ENCODE measurements at places on chromosomes 11 and 22. TPM values are rescaled to one million over a fixed set of nuclear protein-coding genes. Genes with fewer than 3 reads are reported as not detected.

CDC42BPG gene
- total RNA-seq: 11.8 TPM

DNA sequence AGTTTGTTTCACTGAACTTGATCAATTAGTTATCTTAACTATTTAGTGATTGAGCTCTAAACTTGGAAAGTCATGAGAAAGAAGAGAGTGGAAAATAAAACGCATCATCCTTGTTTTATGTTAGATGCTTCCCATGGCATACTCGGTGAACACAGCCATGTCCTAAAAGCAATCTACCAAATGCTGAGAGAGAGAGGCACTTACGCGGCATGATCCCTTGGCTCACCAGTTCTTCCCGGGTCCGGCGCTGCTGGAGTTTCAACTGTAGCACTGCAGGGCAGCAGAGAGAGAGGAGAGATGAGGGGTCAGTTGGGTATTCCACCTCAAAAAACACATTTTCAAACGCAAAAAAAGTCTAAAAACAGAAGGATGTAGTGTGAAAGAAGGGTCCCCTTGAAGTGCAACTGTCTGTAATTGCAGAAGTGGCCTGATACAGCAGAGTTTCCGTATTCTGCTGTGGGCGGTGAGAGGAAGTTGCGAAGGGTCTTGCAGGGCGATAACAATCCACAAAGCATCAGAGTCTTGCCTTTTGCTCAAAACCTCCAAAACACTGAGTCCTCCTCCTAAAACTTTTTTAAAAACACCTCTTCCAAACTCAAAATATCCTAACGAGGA is 92.7 kb downstream of the SGSM3 start:
- H3K27me3 ChIP-seq: no peaks in the 10 kb centered on the region
- H3K27ac ChIP-seq: peak overlapping the region; percentile 24
- peaks cover 12% of the 10 kb centered on the region for H3K4me1 ChIP-seq
- no peaks in the 10 kb centered on the region for H3K36me3 ChIP-seq
- H3K4me3 ChIP-seq: no peak overlapping the region

DNA sequence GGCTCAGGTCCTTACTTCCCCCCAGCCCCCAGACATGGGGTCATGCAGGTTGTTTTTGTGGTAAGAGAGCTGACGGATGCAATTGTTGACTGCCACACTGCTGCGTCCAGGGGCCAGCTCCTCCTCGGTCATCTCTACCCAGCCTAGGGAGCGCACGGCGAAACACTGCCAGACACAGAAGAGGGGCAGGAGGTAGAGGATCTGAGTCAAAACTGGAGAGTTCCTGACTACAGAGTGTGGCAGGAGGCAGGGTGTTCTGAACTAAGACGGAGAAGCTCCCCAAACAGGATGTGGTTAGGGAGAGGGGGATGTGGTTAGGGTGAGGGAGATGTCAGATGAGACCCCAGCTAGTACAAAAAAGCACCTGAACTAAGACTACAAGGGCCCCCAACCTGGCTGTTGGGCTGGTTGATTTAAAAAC is 12.3 kb downstream of the SMPD1 start:
- H3K36me3 ChIP-seq: peaks cover 22% of the 10 kb centered on the region
- no peaks in the 10 kb centered on the region for H3K27me3 ChIP-seq
- H3K4me1 ChIP-seq: peaks cover 11% of the 10 kb centered on the region
- H3K4me3 ChIP-seq: no peak overlapping the region

- no peak overlapping the region for H3K27ac ChIP-seq
- no peak for DNase-seq
- H3K4me3 ChIP-seq: no peak overlapping the region
- H3K4me1 ChIP-seq: peaks cover 15% of the 10 kb centered on the region
Measured at GRCh38 chr22:23517804-23518375, 62.2 kb downstream of the IGLL1 start.
